Transverse colon (tissue), 4 donors: ENCODE measurements at places on chromosomes 6 and 20. TPM values are rescaled to one million over a fixed set of nuclear protein-coding genes. Genes with fewer than 3 reads are reported as not detected.

DNA sequence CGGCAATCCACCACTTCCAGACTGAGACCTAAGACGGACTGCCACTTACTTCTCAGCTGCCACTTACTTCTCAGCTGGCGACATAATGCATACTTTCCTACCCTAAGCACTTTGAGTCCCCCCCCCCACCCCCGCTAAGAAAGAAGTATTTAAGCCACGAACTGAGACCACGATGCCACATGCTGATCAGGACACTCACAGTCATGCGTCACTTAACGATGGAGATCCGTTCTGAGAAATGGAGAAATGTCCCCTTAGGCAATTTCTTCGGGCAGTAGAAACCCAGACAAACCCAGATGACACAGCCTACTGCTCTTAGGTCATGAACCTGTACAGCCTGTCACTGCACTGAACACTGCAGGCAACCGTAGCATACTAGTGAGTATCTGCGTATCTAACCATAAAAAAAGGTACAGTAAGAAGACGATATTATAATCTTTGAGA is 690 bp downstream of the IFNGR1 start:
- H3K4me1 ChIP-seq = peaks cover 36% of the 10 kb centered on the region
- no peaks in the 10 kb centered on the region for H3K36me3 ChIP-seq
- peak overlapping the region; percentile 95 for H3K27ac ChIP-seq
- H3K4me3 ChIP-seq = peak overlapping the region; percentile 85
- DNase-seq = peak; percentile 52
- H3K27me3 ChIP-seq = no peaks in the 10 kb centered on the region

GRCh38 chr6:9064156-9064555 is 628.8 kb upstream of the SLC35B3 start:
- peaks cover 35% of the 10 kb centered on the region for H3K27me3 ChIP-seq
- no peak overlapping the region for H3K27ac ChIP-seq
- H3K36me3 ChIP-seq = no peaks in the 10 kb centered on the region
- no peak for DNase-seq
- H3K4me1 ChIP-seq = no peaks in the 10 kb centered on the region

GRCh38 chr20:1621316-1621715 is 1.5 kb upstream of the SIRPB1 start:
- no peaks in the 10 kb centered on the region for H3K27me3 ChIP-seq
- no peaks in the 10 kb centered on the region for H3K36me3 ChIP-seq
- no peak overlapping the region for H3K4me3 ChIP-seq
- H3K27ac ChIP-seq = no peak overlapping the region
- H3K4me1 ChIP-seq = no peaks in the 10 kb centered on the region

- no peak overlapping the region for H3K27ac ChIP-seq
- no peaks in the 10 kb centered on the region for H3K4me1 ChIP-seq
- no peaks in the 10 kb centered on the region for H3K36me3 ChIP-seq
Measured at GRCh38 chr6:1667012-1667804, 57.5 kb downstream of the FOXC1 start.

- no peaks in the 10 kb centered on the region for H3K27me3 ChIP-seq
- no peaks in the 10 kb centered on the region for H3K36me3 ChIP-seq
- no peak for DNase-seq
- H3K4me1 ChIP-seq = no peaks in the 10 kb centered on the region
- H3K27ac ChIP-seq = no peak overlapping the region
Measured at GRCh38 chr6:118788702-118789101, 105.2 kb upstream of the ASF1A start.

LAMA2 gene
- 43.0 TPM for total RNA-seq

DNA sequence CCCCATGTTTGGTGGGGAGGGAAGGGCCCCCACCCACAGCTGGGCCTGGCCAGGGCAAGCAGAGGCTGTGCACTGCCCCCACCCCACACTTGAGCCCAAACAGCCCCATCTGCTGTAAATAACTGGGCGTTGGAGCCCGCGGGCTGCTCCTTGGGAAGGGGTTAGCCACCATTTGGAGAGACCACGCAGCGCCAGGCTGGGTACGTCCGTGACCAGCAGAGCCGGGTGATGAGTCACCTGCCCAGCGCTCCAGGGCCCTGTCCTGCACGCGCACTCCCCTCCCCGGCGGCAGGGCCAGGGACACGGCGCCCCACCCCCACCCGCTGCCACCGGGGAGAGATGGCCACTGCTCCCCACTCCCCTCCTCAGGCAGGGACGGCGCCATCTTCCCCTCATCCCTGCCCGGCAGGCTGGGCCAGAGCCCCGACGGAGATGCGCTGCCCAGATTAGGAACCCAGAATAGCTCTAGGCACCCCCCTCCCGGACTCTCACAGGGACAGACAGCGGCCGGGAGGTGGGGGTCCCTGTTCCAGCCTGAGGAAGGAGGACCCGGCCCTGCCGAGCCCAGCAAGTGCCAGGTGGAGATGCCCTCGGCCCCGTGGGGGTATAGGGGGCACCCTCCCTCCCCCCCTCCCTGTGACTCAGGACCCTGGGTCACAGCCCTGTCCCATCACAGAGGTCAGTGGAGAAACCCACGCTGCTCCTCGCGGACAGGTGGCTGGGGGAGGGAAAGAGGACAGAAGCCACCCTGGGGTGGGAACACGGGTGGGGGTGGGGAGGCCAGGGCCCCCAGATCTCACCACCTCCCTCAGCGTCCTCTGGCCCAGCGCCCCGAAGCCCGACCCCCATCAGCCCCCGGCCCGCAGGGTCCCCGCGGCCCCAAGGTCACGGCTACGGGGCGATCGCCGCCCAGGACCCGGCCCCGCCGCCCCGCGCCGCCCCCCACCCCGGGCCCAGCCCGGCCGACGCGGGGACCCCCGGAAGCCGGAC is 642 bp downstream of the EEF1A2 start:
- H3K27me3 ChIP-seq = peaks cover 73% of the 10 kb centered on the region
- no peak for DNase-seq
- no peaks in the 10 kb centered on the region for H3K36me3 ChIP-seq
- H3K4me1 ChIP-seq = peaks cover 19% of the 10 kb centered on the region
- no peak overlapping the region for H3K27ac ChIP-seq

GRCh38 chr20:52482044-52482443 is 290.5 kb upstream of the ZFP64 start:
- no peak overlapping the region for H3K27ac ChIP-seq
- no peaks in the 10 kb centered on the region for H3K27me3 ChIP-seq
- no peaks in the 10 kb centered on the region for H3K4me1 ChIP-seq
- H3K36me3 ChIP-seq = no peaks in the 10 kb centered on the region
- H3K4me3 ChIP-seq = no peak overlapping the region
- no peak for DNase-seq
